ENCODE measurements at places on chromosomes 6 and 20.

DNA sequence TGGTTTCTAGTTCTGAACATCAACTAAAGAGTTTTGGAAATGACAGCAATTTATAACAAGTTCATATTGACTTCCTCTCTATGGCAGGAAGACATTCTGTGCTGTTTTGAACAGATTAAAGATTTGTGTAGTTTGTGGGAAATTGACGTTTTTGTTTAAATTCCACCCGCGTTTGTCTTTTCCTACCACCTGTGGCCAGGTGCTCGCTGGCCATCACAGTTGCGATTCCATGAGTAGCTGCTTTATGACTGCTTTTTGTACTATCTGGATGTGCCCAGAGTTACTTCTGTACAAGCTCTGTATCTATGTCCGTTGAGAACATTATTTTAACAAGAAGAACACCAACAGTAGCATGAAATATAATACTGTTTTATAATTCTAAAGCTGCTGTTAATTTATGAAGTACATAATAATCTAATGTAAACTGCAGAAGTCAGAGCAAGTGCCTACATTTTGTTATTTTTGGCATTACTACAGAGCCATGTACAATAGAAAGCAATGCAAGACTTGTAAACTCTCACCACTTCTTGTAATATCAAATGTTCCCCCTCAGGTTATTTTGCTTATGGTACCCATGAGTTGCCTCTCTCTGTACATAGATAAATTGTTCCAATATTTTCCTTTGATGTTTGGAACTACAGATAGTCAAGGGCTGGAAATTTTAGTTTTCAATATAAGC lies 33.5 kb downstream of the ZBTB2 start:
- DNase-seq: no peak

GRCh38 chr6:48714699-48715098 lies 603.7 kb upstream of the PTCHD4 start:
- no peak for DNase-seq

DNA sequence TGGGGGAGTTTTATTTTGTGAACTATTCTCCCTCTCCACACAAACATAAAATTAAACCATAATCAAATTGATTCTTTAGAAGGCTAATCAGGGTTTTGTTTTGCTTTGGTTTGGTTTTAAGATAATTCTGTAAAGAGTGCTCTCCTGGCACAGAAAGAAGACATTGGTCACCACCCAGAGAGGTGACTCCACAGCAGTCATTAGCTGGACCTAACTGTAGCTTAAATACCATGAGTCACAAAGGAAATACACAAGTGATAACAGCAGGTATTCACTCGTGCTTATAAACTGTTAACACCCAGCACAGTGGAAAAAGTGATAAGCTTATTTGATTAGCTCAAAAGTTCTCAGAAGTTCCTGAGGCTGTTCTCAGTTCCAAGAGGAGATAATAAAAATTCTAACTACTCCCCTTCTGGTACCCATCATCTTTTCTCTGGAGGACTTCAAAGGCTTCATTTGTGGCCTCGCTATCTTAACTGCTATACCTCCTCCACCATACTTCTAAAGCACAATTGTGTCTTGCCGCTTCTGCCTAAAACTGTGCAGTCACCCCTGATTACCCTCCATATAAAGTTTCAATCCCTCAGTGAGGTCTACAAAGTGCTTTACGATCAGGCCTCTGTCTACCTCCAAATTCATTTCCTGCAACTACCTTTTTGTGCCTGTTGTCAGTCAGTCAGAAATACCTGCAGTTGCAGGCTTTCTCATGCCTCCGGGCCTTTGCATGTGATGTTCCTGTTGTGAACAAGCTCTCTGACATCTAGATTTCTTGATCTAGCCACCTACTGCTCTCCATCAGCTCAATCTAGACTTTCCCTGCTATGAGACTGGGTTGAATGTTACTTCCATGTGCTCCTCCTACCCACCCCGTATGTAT lies 201.1 kb downstream of the SAMD5 start:
- DNase-seq: no peak

DNA sequence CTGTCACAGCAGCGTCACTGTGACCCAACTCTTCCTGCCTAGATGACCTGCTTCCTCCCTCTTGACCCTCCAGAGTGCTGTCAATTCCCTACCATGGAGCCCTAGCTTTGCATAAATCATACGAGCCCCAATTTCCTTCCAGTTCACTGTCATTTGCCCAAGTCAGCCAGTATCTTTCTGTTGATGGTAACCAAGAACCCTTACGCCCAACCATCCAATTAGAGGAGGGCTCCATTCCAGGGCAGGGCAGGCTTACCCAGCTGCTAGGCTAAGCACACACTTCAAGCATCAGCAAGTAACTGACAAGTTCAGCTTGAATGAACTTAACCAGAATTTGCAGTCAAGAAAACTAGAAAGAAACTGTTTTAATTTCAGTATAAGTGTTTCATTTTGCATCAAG lies 25.7 kb downstream of the WFDC3 start:
- no peak for DNase-seq

DNA sequence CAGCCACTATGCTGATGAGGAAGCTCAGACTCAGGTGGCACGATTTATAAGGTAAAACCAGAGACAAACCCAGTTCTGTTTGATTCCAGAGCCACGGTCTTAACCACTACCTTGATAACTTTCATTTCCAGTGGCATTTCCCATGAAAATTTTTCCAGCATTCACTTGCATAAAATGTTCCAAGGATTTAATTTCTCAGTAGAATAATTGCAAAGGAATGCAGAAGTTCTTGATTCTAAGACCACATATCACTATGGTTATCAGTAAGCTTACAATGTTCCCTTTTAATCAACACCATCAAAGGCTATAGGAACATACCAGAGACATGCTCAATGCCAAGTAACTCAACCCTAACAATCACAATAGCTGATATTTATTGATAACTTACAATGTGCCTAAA lies 306.0 kb upstream of the HS3ST5 start:
- DNase-seq: no peak
